ENCODE measurements at places on chromosomes 6 and 20.

DNA sequence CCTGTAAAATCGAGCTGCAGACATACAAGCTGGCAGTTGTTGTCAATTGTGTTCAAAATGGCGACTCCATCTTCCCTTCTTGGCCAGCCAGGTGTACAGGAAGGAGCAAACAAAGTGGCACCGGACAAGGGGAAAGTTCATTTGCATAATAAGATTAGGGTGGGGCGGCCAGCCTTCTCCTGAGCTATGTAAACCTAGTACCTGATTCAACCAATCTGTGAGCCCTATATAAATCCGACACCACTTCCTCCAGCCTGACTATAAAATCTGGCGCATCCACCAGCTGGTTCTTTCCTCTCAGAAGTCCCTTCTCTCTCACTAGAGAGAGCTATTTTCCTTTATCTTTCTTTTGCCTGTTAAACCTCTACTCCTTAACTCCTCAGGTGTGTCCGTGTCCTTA, 8.1 kb upstream of the HBS1L start:
- no peak for DNase-seq

DNA sequence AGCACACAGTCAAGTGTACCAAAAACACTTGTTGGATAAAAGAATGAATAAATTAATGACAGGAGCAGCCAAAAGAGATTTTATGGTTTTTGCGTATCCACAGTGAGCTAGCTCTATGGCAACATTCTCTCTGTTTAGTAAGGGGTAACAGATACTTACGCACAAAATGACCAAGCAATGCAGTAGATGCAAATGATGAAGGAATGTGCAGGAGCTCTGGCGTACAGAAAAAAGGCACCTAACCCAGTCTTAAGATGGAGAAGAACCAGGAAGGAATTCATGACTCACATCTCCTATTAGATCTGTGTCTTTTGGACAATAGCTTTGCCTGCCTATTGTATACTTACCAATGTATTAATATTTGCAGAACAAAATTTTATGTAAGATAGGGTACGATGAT, 191.9 kb upstream of the PREP start:
- no peak for DNase-seq

- no peak for DNase-seq
These were observed 138.8 kb upstream of the C6orf118 start for GRCh38 chr6:165448210-165448609.

GRCh38 chr6:35302604-35303241, 5.1 kb downstream of the DEF6 start:
- DNase-seq: peak; percentile 72

GRCh38 chr20:20582734-20583133, 129.7 kb downstream of the RALGAPA2 start:
- DNase-seq: no peak

GRCh38 chr6:43295456-43295855, 2.6 kb upstream of the SLC22A7 start:
- DNase-seq: no peak

GRCh38 chr6:2448826-2449571, 203.6 kb upstream of the GMDS start:
- no peak for DNase-seq

- no peak for DNase-seq
These were observed 146.9 kb downstream of the PRKN start for GRCh38 chr6:162580619-162581018.

All from activated naive CD4-positive, alpha-beta T cell (primary cell).